Islet precursor cell (in vitro differentiated cells): ENCODE measurements at places on chromosomes 3 and 15.

DNA sequence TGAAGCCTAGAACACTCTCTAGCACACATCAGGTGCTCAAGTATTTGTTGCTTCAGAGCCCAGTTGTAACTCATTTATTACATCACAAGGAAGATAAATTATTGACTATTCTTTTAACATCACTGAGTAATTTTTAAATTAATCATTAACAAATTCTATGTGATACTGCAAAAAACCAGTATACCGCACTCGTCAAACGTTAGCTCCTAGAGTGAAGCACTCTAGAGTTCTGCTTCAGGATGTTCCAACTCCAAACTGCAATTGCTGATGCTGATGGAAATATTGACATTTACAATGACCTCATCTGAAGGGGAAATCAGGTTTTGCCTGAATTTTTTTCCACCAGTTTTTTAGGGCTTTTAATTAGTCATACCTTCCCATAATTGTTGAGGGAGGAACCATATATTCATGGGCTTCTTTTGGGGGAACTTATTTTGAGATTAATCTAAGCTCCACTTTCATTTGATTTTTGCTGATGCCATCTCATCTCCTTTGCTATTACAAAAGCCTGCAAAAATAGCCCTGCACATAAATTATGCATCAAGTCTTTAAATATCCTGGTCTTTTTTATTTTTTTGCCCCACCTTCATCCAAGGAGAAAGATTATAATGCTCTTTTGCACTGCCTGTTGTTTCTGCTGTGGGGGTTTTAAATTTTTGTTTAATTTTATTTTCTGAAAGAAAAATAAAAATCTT lies 123.0 kb upstream of the STAC start:
- DNase-seq, result no peak

DNA sequence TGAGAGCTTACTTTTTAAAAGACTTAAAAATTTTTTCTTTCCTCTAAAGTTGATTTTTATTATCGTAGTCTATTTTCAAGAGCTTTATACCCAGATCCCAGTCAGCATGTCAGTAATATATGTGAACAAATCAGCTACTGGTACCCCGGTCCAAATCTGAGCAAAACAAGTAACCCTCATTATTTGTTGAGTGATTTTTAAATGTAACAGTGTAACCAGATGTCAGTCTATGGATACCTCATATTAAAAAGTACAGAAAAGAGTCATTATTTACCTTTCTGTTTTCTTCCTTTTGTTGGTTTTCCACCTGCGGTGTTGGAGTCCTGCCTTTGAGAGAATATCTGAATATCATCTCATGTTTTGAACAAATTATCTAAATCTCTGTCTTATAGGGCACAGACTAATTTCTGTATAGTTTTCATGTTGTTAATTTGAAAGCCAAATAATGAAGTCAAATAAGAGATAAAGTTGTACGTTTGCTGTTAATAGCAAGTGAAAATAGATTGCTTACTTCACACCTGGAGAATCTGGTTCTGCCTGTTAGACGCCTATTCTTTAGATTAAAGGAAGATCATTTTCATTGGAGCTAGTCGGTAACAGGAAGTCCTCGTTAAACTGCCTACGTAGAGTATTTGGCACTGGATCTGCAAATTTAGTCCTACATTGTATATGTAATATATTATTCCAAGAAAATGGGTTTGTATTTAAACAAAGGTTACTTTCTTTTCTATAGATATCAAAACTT lies at the start of gene STX19:
Gene STX19, minus strand, starts transcription at position 505 of the 745 bp plus-strand sequence. CDS start 13,328 bp downstream, outside the sequence.
- DNase-seq, result no peak

GRCh38 chr15:98150084-98150483 lies 189.6 kb downstream of the ARRDC4 start:
- DNase-seq, result no peak

DNA sequence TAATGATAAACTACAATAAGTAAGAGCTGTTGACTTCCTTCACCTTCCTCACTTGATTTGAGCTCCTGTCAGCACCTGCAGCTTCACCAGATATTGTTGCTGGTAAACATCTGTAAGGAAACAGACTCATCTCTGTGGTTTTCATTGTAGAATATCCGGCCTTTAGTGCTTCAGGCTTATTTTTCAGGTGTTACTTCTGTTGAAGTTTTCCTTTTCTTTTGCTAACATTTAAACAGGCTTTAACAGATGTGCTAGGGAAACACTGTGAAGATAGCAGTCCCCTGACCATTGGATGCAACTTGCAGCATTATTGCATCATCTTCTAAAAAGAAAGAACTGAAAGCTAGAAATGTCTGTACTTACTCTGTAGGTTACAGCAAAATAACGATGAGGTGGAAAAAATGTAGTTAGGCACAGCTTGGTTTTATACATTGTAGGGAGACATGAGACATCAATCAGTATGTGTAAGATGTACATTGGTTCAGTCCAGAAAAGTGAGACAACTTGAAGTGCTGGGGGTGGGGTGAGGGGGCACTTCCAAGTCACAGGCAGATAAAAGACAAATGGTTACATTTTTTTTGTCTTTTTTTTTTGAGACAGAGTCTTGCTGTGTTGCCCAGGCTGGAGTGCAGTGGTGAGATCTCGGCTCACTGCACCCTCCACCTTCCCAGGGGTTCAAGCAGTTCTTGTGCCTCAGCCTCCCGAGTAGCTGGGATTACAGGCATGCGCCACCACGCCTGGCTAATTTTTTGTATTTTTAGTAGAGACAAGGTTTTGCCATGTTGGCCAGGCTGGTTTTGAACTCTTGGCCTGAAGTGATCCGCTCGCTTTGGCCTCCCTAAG lies 10.2 kb downstream of the EDEM1 start:
- no peak for DNase-seq

GRCh38 chr3:140903196-140903595 lies 38.4 kb upstream of the SLC25A36 start:
- DNase-seq, result no peak

DNA sequence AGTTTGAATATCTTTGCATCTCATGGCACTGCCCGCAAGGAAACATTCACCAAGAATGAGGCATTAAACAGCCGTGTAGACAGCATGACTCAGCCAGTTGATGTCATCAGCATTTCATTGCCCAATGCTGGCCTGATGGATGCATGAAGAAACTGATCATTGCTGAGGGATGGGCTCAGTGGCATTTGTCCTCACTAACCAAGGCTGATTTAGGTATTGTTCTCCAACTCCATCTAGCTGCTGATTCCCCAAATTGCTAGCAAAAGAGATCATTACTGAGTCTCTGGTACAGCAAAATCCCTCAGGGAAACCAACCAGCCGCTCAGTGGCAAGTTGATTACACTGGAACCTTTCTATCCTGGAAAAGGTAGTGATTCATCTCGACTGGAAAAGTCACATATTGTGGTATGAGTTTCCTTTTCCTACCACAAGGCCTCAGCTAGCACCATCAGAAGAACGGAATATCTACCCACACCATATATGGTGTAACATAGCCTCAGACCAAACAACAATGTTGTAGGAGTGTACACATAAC lies 186.5 kb upstream of the GAP43 start:
- peak; percentile 82 for DNase-seq

DNA sequence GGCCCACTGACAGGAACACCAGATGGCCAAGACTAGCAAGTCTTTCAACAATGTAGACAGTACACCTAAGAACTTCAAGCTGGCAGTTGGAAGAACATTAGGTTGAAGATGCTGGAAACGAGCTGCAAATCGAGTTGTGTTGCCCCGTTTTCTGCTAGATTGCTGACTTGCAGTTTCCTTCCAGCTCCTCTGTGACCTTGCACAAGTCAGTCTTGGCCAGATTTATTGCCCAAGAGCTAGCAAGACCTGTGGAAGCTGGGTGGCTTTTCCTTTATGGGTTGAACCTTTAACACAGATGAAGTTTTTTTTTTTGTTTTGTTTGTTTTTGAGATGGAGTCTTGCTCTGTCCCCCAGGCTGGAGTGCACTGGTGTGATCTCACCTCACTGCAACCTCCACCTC lies 2.9 kb upstream of the RBM6 start:
- no peak for DNase-seq

GRCh38 chr3:192892981-192893700 lies 24.5 kb downstream of the MB21D2 start:
- peak; percentile 76 for DNase-seq
